KG1 (cell line): ENCODE measurements at places on chromosomes 4 and X.

GRCh38 chr4:80075995-80076675 lies 3.1 kb upstream of the ANTXR2 start:
- no peak for DNase-seq

- DNase-seq = no peak
Measured at GRCh38 chrX:82087699-82088098, 885.8 kb downstream of the SH3BGRL start.

DNA sequence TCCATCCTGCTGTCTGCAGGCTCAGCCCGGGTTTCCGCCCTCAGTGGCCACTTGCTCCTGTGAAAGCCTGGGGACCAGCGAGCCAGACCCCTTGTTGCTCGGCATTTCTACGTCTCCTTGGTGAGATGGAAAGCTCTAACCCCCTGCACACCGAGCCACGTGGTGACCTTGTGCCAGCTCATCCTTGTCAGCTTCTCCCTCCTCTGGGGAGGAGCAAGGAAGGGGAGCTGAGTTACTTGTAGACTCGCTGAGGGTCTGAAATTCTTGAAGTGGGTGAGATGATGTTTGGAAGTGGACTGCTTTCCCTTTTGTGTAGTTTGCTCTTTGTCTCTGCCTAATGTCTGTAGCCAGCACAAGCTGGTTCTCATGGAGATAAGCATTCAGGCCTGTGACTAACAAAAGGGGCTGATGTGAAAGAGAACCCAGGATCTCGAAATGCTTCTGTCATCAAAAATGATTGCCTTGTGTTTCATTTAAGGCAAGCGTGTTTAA lies 29.3 kb downstream of the RGS12 start:
- DNase-seq = no peak

DNA sequence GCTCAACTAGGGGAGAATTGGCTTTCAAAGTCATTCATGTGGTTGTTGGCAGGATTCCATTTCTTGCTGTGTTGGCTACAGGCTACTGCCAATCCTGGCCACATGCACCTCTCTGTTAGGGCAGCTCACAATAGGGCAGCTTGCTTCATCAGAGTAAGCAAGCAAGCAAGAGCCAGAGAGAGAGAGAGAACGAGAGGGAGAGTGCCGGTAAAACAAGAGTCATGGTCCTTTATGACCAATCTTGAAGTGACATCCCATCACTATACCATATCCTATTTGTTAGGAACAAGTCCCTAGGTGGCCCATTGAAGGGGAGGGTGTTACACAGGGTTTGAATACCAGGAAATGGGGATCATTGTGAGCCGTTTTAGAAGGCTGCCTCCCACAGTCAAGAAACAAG lies 33.0 kb upstream of the TLR2 start:
- no peak for DNase-seq

- no peak for DNase-seq
Measured at GRCh38 chr4:173235050-173235449, 66.4 kb downstream of the GALNT7 start.

DNA sequence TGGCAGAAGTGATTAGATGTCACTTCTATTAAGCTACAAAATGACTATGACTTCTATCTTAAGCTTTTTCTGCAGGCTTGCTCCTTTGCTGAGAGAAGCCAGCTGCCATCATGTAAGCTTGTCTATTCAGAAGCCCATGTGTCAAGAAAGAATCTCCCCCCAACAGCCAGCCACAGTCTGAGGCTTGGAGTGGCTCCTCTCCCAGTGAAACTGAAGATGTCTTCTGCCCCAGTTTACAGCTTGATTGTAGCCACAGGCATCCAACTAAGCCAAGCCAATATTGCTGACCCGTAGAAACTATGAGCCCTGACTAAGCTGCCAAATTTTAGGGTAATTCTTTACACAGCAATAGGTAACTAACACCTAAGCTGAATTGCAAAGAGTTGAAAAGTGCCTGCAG lies 26.7 kb upstream of the SLC10A7 start:
- no peak for DNase-seq

DNA sequence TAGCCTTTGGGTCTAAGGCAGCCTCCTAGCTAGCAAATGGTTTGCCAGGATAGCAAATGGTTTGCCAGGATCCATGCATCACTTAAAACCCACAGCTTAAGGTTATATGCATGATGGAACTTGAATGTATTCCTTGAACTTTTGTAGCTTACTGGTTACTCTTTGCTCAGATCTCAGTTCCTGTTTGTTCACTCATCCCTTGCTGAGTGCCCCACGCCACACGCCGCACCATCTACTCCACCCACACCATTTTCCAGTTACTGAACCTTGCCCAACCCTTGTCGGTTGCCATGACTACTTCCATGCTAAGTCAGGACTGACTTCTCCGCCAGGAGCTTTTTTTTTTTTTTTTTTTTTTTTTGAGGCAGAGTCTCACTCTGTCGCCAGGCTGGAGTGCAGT lies 29.5 kb upstream of the XIAP start:
- no peak for DNase-seq

- no peak for DNase-seq
Measured at GRCh38 chr4:76238236-76238635, 13.3 kb upstream of the FAM47E start.

GRCh38 chr4:17065821-17066220 lies 167.4 kb upstream of the LDB2 start:
- no peak for DNase-seq
